ENCODE measurements at places on chromosomes 5 and 9. TPM values are rescaled to one million over a fixed set of nuclear protein-coding genes. Genes with fewer than 3 reads are reported as not detected.

Gene DAP
- 40.8 TPM for total RNA-seq

Gene FST
- 29.1 TPM for total RNA-seq

Gene ST8SIA4
- 0.09 TPM for total RNA-seq

Gene GLRA1
- not detected for total RNA-seq

Gene PCDHA5
- 0.09 TPM for total RNA-seq

Gene LMBRD2
- 11.3 TPM for total RNA-seq

Gene EDIL3
- total RNA-seq, result 44.8 TPM

Gene MRPS27
- total RNA-seq, result 54.5 TPM

Gene SLC45A2
- total RNA-seq, result under 0.01 TPM

Gene PRDM9
- total RNA-seq, result not detected

Gene CDH12
- total RNA-seq, result not detected

Gene C1QTNF2
- total RNA-seq, result 0.86 TPM

Gene PTTG1
- 31.8 TPM for total RNA-seq

Gene NDUFS4
- 151 TPM for total RNA-seq

Gene ARL14EPL
- 0.69 TPM for total RNA-seq

Gene DPYSL3
- total RNA-seq, result 115 TPM
